ENCODE measurements at places on chromosomes 2 and 18.
A peak's percentile ranks its signal among the peaks of the same experiment; 100 is the strongest.

DNA sequence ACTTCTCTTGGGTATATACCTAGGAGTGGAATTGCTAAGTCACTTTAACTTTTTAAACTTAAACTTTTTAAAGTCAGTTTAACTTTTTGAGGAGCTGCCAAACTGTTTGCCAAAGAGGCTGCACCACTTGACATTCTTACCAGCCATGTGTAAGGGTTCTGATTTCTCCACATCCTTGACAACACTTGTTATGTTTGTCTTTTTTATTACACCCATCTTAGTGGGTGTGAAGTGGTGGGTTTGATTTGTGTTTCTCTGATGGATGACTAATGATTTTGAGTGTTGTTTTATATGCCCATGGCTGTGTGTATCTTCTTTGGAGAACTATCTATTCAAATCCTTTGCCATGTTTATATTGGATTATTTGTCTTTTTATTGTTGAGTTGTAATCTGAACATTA lies 13.6 kb downstream of the ASAP2 start:
- no peak for DNase-seq

DNA sequence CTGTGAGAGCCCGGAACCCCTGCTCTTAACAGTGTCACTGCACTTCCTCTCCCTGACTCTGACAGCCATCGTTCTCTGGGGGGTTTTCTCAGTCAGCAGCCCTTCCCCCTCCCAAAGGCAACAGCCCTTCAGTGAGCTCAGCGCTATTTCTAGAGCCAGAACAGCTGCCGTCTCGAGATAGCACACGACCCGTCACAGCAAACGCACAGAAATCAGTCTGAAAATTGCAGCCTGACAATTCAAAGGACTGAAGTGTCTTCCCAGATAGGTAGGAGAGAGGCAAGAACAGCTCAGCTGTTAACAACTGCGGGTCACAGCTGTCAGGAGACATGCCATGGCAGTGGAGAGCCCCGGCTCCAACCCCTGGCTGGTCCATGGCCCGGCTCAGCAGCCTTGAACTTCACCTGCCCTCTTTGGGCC lies 45.4 kb downstream of the ST8SIA5 start:
- DNase-seq: no peak

- no peak for DNase-seq
Measured at GRCh38 chr18:53417003-53417402, 807.5 kb downstream of the MBD2 start.

DNA sequence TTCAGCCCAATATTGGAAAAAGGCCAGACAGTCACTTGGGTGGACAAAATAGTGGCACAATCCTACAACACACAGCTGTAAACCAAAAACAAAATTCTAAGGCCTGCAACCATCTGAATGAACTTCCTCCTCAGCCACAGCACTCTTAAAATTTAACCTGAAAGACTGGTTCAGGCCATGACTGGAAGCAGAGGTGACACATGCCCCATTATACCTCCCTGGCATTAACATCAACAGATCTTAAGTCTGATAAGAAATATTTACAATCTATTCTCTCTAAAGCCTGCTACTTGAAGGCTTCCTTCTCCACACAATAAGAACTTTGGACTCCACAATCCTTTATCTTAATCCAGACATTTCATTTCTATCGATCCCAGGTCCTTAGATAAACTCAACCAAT lies 192.4 kb upstream of the LRP1B start:
- no peak for DNase-seq

- DNase-seq: peak; percentile 14
Measured at GRCh38 chr2:169361706-169362117, 622 bp downstream of the LRP2 start.

Data from activated CD8-positive, alpha-beta memory T cell treated with anti-CD3 and anti-CD28 coated beads, Interleukin-2, amount 50 U/mL, for 4 hours (primary cell).